ENCODE measurements at places on chromosomes 6 and 20.

- DNase-seq, result no peak
Measured at GRCh38 chr6:146968041-146968760, 236.0 kb upstream of the STXBP5 start.

DNA sequence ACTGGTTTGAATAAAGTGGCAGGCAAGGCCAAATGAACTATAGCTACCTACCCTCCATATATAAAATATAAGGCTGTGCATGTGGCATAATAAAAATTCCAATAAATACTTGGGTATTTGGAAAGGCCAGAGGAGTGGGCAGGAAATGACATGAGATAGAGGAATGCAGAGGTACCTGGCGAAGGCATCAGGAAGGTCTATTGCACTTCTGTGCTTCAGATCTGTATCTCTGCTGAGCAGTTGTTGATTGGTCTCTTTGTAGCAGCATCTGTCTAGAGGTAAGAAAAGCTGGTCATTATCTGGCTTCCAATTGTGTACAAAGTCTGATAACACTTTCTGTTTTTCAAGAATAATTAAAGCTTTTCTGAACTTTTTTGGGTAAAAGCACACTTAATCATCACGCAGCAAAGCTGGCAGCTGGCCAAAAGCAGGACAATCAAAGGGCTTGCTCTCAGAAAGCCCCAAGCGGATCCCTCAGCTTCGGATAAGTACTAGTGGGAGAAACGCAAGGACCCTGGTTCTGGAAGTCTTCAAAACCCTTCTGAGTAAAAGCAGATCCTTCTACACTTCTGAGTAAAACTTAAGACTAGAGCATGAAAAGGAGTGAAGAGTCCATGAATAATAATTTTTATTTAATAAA, 120.1 kb upstream of the TCF21 start:
- peak; percentile 4 for DNase-seq

DNA sequence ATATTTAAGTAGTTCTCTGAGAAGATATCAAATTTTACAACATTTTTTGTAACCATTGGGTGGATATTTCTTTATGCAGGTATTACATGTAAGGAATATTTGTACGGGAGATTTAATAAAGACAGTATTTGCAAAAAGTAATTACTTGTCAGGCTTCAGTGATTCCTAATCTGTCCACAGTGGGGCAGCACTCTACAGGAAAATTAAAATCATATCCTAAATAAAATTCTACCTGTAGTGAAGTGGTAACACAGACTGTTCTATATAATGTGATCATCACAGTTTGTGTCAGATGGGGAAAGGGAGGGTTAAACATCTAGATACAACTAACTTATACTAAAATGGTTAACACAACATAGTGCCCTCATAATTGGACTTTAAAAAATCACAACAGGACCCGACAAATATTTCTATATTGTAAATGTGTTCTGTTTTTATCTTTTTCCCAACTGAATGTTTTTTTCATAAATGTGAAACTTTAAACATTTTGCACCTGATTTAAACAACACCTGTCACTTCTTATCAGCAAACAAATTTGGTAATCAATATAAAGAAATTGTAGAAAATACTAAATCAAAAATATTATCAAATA, 145.6 kb upstream of the MANEA start:
- peak; percentile 35 for DNase-seq

DNA sequence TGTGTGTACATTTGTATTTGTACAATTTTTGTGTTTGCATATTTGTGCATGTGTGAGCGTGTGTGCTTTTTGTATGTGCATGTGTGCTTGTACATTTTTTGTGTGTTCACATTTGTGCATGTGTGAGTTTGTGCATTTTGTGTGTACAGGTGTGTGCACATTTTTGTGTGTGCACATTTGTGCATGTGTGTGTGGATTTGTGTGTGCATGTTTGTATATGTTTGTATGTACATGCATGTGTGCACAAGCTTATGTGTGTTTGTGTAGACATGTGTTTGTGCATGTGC, 28.9 kb downstream of the PRR18 start:
- no peak for DNase-seq

GRCh38 chr20:2485661-2486060, 15.1 kb upstream of the SNRPB start:
- DNase-seq, result no peak

DNA sequence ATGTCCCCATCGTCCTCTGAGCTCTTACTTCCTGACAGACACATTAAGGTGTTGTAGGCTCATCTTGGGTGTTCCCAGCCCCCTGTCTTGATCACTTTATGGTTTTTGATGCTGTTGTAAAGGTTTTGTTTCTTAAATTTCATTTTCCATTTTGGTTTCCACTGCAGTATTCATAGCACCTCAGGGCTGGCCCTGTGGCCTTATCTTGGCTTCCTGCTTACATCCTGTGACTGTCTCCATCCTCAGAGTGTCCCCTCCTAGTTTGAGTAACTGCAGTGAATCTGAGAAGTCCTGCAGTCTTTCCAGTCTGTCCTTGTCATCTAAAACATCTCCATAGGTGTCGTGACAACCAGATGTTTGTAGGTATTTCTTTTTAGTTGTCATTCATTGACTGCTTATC, 50.9 kb downstream of the JARID2 start:
- no peak for DNase-seq

DNA sequence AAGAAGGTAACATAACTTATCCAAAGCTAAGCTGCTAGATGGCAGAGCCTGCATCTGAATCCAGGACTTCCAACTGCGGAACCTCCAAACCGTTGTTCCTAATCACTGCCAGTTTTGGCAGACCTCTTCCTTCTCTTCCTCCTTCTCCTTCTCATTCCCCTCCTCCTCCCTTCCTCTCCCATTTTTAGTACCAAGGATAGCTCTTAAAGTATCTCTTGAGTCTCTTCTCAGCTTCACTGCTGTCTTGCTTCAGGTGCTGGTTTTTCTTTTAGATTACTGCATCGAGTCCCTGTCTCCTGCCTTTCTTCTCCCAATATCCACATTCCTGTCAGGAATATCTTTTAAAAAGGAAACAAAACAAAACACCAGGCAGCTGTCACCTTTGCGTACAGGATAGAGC, 77.1 kb downstream of the CDYL start:
- DNase-seq, result no peak

- DNase-seq, result peak; percentile 81
Measured at GRCh38 chr20:8721098-8721497, 347.8 kb upstream of the PLCB4 start.

GRCh38 chr6:42704251-42704936, 18.0 kb downstream of the PRPH2 start:
- DNase-seq, result no peak

DNA sequence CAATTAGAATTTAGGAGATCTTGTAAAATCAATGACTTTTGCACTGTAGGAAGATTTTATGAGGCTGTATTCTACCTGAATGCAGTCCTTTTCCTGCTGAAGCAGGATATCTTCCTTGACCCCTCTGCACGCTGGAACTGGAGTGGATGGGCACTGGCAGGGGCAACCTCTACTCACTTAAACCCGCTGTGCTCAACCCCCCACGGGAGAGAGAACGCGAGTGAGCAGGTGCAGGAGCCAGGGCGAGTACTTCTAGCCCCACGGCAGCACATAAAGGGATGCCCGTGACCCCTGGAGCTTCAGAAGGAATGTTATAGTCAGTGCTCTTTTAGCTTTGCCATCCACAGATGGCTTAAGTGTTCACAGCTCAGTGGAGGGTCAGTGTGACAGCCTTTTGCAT, 1144.8 kb downstream of the EPHA7 start:
- DNase-seq, result no peak

DNA sequence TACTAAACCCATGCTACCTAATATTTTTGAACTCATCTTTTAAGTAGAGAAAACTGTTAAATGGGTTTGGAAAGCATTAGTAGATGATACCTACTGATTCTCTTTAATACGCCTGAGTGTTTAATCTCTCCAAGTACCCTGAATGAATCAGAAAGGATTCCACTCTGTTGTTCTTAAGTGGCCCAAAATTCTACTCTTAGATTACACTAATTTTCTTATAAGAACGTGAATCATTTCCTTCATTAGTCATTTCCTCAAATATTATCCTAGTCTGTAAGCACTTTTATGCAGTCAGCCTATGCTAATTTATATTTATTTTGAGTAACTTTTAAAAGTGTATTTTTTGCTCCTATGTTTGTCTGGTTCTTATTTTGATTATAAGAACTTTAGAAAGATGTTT, 380.0 kb downstream of the BTBD9 start:
- peak; percentile 72 for DNase-seq

- peak; percentile 12 for DNase-seq
Measured at GRCh38 chr20:64111841-64112641, 4.7 kb upstream of the NPBWR2 start.

DNA sequence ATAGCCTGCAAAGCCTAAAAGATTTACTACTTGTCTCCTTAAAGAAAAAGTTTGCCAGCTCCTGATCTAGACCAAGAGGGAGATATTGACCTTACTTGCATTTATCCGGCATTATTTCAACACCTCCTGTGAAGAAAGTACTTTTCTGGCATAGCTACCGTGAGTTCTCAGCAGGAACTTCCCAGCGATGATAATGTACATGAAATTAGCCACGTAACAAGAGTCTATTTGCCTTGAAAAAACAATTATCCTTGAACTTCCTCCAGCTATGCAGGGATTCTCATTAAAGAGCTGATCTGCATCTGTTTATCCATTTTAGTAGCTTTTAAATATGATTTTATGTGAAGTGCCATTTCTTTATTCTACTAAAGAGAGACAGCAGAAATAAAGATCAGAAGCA, 41.7 kb downstream of the ALDH5A1 start:
- no peak for DNase-seq

GRCh38 chr6:43718387-43719105, 31.0 kb upstream of the MRPS18A start:
- no peak for DNase-seq

- peak; percentile 66 for DNase-seq
Measured at GRCh38 chr20:57621421-57622200, 1.4 kb upstream of the ZBP1 start.

GRCh38 chr6:134341999-134342567, 24.2 kb upstream of the SGK1 start:
- DNase-seq, result no peak

GRCh38 chr6:15338476-15338875, 92.6 kb downstream of the JARID2 start:
- DNase-seq, result peak; percentile 57

DNA sequence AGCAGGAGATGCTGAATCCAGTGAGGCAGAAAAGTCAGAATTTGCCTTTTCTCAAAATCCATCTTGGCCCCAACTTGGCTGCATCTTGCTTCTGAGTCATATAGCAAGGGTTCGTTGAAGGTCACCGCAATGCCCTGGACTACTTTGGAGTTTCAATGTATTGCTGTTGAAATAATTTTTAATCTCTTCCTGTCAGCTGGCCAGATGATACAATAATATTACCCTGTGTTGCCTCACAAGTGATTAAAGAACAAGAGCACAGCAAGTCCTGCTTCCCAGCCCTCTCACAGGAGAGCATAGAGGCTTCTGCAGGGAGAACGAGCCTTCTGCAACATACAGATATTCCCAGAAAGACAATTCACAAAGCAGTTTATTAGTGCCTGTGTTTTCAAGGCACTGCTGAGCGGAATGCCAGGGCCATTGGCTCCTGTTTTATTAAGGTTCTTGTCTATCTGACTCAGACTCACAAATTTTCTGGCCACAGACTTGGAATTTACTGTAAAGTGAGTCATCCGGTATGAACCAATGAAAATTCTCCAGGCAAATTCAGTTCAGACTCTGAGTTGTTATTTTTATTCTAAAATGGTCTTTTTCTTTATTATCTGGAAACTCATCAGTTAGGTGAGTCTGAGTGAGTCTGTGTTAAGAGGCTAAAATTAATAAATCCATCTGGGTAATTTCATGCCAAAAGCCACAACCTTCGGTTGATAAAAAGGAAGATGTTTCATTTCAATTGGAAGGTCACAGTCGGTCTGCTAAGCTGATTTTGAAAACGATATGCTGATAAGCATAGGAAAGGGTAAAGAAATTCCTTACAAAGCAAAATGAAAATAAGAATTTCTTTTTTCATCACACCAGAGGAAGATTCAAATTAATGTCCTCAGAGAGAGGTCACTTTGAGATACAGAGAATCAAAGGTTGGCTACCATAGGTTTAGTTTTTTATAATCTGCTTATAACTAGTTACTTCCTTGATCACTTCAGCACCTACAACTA, 289.4 kb upstream of the STXBP5 start:
- peak; percentile 93 for DNase-seq

DNA sequence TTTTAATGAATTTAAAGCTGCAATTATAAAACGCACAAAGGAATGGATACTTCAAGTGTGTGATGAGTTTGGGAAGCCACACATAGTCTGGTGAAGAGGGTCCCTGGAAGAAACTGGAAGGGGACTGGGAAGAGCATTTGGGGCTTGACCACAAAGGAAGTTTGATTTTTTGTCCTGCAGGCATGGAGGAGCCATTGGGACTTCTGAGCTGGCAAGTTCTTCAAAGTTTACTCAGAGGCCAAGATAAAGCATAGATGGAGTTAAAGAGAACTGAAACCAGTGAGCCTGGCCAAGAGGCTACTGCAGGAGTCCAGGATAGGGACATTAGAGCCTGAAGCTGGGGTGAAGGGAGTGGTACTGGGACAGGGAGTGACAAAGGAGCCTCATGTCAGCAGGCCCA, 95.0 kb downstream of the AIG1 start:
- no peak for DNase-seq

Measured in suppressor macrophage treated with lipopolysaccharide for 1 hour (primary cell).